ENCODE measurements at places on chromosomes 5 and 9.

DNA sequence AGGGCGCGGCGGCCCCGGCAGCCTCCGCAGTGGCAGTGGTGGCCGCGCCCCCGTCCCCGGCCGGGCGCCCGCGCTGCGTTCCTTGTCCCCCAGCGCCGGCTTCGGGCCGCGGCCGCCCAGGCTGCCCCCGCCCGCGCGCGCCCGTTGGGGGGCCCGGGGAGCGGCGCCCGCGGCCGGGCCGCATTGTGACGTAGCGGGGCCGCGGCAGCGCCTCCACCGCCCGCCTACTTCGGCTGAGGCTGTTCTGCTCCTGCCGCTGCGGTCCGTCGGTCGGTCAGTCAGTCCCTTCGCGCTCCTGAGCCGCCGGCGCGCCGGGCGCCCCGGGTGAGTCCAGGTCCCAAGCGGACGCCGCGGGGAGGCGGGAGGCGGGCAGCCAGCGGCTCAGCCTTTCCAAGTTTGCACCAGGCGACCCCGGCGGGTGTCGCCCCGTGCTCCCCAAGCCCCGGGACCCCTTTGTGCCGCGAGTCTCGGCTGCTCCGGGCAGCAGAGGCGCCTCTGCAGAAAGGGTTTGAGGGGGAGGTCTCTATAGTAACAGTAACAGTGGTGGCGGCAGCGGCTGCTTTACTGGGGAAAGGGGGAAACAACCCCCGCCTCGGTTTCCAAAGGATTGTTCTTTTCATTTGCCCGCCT, at the start of gene SNCAIP:
Gene SNCAIP (plus strand): TSS at position 277 of the 630 bp plus-strand sequence. CDS start 78,898 bp downstream, outside the sequence.
- peak; percentile 22 for DNase-seq

- DNase-seq, result no peak
These were observed 559.0 kb upstream of the FTMT start for GRCh38 chr5:121292664-121293063.

DNA sequence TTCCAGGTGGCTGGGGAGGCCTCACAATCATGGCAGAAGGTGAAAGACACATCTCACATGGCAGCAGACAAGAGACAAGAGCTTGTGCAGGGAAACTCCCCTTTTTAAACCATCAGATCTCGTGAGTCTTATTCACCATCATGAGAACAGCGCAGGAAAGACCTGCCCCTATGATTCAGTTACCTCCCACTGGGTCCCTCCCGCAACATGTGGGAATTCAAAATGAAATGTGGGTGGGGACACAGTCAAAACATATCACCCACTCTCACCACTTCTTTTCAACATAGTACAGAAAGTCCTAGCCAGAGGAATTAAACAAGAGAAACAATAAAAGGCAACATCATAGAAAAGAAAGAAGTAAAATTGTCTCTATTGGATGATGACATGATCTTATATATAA, 223.4 kb upstream of the SLC24A2 start:
- DNase-seq, result no peak

DNA sequence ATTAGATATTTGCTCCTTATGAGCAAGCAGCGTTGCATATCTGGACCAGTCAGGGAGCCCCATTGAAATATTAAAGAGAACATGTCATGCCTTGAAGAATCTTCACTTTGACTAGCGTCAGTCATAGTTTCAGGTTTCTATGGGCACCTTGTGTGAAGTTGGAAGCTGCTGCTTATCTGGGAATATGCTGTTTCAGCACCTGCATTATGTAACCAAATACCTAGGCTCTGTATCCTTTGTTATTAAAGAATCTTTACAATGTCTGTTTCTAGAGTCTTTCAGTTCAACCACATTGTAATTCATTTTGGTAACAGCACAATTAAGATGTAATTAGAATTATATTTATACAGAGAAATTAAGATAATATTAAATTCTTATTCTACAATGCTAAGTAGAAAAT, 818.8 kb upstream of the TYRP1 start:
- DNase-seq, result no peak

- no peak for DNase-seq
These were observed 161.4 kb downstream of the SLIT3 start for GRCh38 chr5:169139480-169140050.

- DNase-seq, result peak; percentile 26
These were observed 55.2 kb downstream of the NMUR2 start for GRCh38 chr5:152349683-152350526.

- peak; percentile 74 for DNase-seq
These were observed 89.9 kb upstream of the GNAQ start for GRCh38 chr9:78121488-78121887.

DNA sequence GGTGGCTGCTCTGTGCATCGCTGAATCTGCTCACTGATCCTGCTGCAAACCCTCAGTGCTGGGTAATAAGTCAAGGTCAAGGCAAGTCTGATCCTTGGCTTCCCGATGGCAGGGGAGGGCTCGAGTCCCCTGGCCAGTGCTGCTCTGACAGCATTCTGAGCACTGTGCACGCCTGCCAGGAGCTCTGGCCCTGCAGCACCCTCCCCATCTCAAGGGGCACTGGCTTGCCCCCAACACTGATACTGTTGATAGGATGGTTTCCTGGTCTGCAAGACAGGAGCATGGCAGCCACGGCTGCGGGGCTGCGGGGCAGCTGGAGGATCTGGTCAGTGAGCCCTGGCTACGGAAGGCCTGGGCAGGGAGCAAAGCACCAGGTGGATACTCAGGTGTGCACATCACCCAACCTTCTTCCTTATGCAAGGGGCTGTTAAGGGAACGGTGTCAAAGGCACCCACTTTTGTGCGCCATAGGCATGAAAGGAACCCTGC, 71.8 kb downstream of the SECISBP2 start:
- no peak for DNase-seq

DNA sequence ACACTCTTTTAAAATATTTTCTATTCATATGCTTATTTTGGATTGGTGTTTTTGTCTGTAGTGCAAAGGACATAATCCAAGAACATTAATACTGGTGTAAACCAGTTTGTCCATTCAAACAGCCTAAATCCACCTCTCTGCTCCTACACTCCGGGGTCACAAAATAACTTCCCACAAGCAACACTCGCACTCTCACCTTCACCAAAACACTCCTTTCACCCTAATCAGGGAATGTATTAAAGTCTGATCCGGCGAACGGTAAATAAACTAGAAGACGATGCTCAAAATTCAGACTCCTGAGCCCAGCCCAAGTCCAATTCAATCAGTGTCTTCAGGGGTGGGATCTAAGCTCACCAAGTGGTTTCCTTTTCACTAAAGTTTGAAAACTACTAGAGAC, 649 bp downstream of the AP3B1 start:
- no peak for DNase-seq

DNA sequence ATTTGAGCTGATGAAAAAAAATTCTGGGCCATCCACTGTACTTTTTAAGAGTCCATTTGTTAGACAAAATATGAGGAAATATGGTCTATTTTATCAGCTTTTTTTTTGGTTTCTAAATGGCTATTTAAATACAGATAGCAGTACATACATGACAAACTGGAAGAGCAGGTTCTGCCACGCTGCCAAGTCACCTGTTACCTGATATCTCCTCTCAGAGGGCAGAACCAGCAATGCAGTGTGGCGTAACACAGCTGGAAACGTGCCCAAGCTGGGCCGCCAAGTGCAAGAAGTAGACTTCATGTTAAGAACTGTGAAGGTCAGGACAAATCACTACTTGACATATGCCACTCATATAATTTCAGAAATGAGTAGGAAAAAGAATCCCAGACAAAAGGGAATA, 8.1 kb downstream of the MCIDAS start:
- DNase-seq, result no peak

DNA sequence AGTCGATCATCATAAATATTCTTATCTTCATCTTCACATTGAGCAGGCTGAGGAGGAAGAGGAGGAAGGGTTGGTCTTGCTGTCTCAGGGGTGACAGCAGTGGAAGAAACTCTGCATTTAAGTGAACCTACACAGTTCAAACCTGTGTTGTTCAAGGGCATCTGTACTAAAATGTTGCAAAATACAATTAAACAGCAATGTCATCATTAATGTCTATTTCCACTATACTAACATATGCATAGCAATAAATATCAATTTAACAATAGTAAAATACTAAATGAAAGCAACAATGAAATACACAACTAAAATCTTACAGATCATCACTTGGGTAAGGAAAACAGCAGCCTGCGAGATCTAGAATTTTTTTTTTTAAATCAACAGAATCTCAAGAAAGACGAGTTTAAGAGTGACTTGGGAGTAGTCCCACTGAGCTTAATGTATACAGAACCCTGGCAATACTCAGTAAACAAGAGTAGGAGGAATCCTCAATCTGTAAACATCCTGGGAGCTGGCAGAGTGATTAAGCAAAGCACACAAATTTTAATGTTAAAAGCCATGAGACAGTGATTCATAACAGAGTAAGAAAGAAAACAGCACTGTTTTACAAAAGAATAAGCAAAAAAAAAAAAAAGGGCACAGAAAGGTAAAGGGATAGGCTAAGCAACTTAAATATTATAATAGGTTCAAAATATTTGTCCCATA, 10.0 kb downstream of the HOMER1 start:
- DNase-seq, result no peak

GRCh38 chr5:176570044-176570443, 20.9 kb downstream of the CDHR2 start:
- no peak for DNase-seq

- no peak for DNase-seq
These were observed 205.6 kb downstream of the GAPVD1 start for GRCh38 chr9:125467116-125467740.

GRCh38 chr5:102223542-102224477, 72.3 kb downstream of the SLCO4C1 start:
- DNase-seq, result no peak

GRCh38 chr5:111597491-111597890, 85.2 kb upstream of the STARD4 start:
- no peak for DNase-seq

DNA sequence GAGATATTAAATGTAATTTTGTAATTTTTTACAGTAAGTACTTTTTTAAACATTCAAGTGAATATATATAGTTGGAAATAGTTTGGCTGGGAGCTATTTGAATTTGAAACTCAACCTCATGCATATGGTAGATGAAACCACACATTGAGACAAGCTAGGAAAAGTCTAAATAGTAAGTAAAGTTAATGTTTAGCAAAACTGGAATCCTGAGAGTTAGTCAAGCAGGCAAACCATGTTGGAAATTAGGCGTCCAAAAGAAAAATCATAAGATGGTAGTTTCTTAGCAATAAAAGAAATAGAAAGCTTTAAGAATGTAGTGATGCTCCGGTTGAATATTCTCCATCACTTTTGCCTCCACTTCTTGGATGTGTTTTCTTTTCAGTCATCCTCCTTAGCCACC, 657.1 kb upstream of the CDH10 start:
- DNase-seq, result no peak

- DNase-seq, result no peak
These were observed 2354.8 kb upstream of the C9orf72 start for GRCh38 chr9:29928072-29928471.

- DNase-seq, result no peak
These were observed 115.4 kb downstream of the OXCT1 start for GRCh38 chr5:41754857-41755256.

- DNase-seq, result no peak
These were observed 210.1 kb downstream of the FBXL17 start for GRCh38 chr5:108171759-108172158.

DNA sequence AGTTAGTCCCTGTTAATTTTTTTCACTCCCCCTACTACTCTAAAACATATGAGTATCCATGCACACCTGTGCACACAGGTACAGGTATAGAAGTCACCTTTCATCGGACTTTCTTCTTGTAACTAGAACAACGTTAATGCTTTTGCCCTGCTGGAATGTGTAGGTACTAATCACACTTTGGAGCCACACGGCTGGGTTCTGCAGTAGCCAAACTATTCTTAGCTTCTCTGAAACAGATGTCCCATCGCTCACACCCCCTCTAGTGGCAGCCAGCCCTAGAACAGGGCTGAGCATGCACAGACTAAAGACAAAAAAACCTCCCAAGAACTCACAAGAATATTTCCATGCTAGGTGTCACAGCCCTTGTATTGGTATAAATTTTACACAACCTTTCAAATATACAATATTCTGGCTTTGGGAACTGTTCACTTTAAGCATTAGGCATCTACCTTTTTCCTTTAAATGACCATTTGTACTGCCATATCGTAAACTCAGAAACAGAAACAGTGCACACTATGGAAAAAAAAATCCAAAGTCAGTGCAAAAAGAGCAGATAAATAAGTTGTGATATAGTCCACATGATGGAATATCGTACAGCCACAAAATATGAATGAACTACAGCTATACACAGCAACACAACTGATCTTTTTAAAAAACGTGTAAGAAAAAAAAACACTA, 64.0 kb downstream of the RETREG1 start:
- DNase-seq, result peak; percentile 74

GRCh38 chr5:91291628-91292569, 91.2 kb downstream of the ARRDC3 start:
- no peak for DNase-seq

DNA sequence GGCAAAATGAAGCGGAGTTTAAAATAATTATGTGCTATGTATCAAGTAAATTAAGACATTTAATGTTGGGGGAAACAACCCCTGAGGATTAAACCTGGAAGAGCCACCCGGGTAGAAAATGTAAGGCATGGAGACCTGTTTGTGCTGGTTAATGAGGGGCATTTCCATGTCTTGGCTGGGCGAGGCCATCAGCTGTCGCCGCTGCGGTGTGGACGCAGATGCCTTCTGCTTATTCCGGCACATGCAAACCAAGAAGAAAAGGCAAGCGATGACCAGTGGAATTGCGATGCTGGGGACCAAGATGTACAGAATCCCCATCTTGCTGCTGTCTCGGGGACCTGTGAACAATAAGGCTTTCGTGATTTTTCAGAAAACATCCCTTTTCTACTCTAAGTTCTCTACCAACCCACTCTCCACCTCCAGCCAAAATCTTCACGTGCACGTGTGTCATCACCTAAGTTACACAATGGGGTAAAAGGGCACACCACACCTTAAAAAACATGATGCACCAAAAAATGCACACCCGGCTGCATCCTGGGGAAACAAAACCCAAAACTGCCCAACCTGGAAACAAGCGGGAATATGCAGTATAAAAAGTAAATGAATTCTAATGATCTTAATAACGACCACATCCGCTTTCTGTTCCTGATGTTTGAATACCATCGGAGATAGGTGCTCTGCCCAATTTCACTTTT, 223.5 kb downstream of the ROR2 start:
- no peak for DNase-seq

GRCh38 chr9:92934321-92934720, 13.0 kb upstream of the FGD3 start:
- DNase-seq, result no peak

DNA sequence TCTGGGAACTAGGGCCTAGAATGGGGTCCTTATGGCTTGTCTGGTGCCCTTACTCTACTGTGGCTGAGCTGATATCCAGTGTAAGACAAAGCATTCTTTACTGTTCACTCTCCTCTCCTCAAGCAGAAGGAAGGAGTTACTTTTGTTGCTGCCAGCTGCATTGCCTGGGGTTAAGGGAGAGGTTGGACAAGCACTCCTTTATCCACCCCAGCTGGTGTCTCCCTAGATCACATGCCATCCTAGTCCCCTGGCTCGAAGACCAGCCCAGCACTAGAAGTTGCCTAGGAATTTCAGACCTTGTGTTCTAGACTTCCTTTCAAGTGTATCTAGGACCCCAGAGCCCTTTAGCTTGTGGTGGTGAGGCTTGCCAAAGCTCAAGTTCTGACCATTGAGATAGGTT, 1051.5 kb upstream of the C9orf72 start:
- no peak for DNase-seq
